ENCODE measurements at places on chromosomes 5 and 9. TPM values are rescaled to one million over a fixed set of nuclear protein-coding genes. Genes with fewer than 3 reads are reported as not detected.

DNA sequence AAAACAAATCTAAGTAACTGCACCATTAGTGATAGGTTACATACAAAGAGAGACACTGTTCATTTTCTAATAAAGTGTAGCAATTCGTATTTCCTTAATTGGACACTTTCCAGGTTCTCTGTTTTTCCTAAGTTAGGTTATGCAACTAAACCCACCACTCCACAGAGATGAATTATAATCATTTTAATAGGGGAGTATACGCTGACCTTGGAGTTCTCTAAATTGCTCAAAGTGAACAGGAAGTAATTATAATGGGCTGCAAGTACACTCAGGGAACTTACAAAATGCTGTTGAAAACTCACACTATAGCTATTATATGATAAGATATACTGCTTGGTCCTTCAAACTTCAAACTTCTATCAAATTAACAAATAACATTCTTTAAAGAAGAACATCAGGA is 18.2 kb upstream of the ADCY2 start:
- no peak for DNase-seq

DNA sequence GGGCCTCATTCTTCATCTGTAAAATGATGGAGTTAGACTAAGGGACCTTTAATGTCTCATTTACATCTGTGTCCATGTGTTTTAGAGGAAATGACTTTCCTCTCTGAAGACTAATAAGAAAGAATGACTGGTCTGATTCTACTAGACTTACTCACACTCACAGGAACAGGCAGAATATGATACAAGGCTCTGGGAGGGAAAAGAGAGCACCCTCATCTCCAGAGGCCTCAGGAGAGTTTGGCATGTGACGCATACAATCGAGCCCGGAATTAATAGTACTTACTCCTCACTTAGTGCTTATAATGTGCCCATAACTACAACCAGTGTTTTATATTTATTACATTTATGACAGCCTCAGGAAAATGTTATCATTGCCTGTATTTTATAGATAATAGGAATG is 608.7 kb downstream of the KCTD16 start:
- DNase-seq = no peak

- no peak for DNase-seq
Observed at GRCh38 chr5:39379693-39380092, 15.4 kb upstream of the C9 start.

DNA sequence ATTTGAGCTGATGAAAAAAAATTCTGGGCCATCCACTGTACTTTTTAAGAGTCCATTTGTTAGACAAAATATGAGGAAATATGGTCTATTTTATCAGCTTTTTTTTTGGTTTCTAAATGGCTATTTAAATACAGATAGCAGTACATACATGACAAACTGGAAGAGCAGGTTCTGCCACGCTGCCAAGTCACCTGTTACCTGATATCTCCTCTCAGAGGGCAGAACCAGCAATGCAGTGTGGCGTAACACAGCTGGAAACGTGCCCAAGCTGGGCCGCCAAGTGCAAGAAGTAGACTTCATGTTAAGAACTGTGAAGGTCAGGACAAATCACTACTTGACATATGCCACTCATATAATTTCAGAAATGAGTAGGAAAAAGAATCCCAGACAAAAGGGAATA is 8.1 kb downstream of the MCIDAS start:
- DNase-seq = no peak

DNA sequence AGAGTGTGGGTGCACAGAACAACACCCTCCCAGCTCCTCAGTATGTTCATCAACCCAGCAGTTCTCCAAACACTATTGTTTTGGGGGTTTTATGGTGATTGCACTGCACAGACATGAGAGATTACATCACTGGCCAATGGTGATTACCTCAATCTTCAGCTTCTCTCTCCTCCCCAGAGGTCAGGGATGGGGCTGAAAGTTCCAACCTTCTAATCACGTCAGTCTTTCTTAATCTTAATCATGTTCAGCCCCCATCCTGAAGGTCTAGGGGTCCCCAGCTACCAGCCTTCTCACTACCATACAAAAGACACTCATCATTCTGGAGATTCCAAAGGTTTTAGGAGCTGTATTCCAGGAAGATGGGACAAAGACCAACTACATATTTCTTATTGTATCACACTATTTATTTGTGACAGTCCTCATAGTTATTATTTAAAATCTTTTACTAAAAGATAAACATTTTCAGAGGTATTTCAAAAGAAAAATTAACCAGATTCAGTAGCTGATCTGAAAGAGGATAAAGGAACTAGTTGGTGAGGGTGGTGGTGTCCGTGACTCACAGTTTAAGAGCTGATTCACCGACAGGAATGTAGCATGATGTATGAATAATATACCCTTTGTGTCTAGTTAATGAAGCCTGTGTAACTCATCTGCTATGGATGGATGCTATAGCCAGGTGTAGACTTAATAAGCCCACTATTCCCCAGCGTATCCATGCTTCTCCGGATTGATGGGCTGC is 35.6 kb downstream of the RASEF start:
- DNase-seq = no peak

GRCh38 chr5:111517853-111518501 is 5.6 kb upstream of the STARD4 start:
- no peak for DNase-seq

DNA sequence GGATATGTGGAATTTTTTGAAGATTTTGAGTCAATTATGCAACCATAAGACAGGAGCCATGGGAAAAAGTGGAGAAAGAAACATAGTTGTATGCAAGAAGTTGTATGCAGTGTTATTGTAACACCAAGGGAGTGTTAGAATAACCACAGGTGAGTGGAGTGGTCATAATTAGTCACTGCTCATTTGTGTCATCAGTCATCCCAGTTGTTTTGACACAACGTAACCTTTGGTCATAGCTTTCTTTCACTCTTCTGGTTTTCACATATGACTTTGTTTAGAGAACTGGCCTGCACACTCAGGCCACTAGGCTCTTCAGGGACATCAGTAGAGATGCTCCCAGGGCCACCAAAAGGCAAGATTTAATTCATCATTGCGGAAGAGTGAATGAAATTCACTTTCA is 158.7 kb upstream of the HMHB1 start:
- no peak for DNase-seq

- DNase-seq = no peak
Observed at GRCh38 chr5:73796164-73797131, 170.5 kb downstream of the ARHGEF28 start.

- no peak for DNase-seq
Observed at GRCh38 chr5:17378346-17378997, 119.6 kb upstream of the TAF11L2 start.

DNA sequence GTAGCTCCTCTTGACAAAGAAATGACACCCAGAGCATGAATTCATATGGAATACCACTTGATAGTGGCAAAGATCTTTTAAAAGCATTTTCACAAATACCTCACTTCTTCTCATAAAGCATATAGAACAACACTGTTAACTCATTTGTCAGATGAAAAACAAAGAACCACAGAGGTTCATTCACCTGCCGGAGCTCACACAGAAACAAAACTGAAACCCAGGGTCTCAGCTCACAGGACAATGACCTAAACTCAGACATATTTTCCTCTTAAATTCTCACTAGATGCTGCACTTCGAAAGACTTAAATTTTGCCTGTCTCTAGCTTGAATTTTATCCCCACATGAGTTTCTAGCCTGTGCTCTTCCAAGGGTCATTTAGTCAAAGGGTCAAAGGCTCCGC is 339.0 kb downstream of the KCNN2 start:
- no peak for DNase-seq

GRCh38 chr9:135478829-135479468 is 633 bp upstream of the PPP1R26 start:
- peak; percentile 51 for DNase-seq

DNA sequence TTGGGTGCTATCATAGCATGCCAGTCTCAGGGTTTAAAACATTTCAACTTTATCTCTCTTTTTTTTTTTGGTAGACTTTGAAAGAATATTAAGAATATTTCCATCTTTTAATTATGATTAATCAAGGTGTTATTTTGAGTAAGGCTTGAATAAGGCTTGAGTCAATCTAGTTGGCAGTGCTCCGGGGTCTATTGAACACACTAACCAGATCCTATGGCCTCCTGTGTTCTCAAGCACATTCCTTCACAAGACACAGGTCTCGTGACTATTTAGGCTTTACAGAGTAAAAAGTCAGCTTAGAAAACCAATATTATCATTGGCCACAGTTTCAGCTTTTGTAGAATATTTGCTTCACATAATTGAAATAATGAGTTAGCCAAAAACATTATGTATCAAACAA is 151.2 kb downstream of the ARHGEF28 start:
- no peak for DNase-seq

DNA sequence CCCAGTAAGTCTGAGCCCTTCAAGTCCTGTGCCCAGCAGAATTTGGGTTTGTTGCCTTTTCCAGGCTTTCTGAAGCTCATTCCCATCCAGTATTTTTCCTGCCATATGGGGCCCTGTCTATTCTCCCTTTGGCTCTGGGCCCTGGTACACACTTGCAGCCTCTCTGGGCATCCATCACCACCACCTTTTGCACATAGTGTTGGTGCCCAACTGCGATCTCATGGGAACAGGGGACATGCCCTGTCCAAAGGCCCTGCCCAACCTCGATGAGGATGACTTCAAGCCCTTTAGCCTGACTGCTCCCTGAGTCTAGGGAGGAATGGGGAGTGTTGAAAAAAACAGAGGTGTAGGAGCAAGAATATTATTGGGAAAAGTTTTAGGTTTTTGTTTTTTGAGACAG is 11.5 kb downstream of the RGS3 start:
- no peak for DNase-seq

DNA sequence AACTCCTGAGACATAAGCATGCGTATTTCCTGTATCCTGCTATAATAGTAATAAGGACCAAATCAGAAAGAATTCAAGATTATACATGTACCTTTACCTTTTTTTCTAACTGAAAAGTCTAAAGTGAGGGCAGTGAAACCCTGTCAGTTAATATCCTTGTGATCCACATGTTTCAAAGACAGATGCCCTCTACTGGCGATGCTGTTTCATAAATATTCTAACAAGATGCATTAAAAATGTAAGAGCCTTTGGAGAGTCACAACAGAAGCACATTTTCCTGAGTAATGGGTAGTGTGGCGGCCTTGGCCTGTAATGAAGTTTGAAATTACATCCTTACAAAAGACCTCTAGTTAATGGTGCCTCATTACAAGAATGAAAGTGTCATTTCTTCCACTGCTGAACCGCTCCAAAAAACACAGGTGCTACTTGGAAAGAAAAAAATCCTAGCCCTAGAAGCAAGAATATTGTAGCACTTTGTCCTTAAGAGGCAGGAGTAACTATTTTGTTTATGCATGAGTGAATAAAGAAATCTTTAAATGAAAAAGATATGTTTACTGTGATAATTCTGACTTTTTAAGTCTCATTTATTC is 232.6 kb downstream of the EPB41L4A start:
- peak; percentile 68 for DNase-seq

GRCh38 chr9:114386361-114386885 is 1.4 kb downstream of the AKNA start:
- DNase-seq = no peak

GRCh38 chr5:91264311-91265051 is 118.6 kb downstream of the ARRDC3 start:
- DNase-seq = no peak

DNA sequence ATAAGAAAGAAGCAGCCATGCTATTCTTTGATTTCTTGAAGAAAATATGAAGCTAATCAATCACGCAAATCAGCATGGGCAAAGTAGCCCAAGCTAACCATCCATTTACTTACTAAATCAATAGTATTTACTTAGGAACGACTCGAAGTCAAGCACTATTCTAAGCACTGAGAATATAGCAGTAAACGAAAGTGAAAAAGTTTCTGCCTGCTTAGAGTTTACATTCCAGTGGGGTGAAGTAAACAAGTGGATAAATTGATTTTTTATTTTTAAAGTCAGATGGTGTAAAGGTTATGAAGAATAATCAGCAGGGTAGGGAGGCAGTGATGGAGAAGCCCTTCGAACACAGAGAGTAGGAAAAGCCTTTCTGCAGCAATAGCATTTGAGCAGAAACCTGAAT is 5.5 kb downstream of the TSTD2 start:
- no peak for DNase-seq

DNA sequence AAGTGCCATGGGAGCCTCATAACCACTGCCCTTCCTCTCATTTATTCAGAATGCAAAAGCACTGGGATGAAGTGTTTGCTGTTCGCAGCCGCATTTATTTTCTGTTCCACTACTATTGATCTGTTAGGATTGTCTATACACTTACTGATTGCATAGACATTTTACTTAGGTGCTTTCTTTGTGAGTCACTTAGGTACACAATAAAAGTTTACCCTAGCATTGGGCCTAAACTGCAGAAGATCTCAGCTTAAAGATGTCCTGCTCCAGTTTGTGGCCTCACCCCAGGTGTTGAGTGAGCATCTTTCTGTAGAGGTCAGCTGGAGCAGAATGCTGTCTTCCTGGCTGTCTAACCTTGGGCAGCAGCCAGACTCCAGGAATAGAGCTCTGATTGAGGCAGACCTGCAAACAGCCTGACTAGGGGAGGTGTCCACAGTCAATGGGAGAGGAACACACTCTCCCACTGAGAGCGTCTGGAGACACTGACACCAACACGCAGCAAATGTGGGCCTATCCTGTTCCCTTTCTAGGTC is 54.0 kb downstream of the GPR21 start:
- DNase-seq = no peak

DNA sequence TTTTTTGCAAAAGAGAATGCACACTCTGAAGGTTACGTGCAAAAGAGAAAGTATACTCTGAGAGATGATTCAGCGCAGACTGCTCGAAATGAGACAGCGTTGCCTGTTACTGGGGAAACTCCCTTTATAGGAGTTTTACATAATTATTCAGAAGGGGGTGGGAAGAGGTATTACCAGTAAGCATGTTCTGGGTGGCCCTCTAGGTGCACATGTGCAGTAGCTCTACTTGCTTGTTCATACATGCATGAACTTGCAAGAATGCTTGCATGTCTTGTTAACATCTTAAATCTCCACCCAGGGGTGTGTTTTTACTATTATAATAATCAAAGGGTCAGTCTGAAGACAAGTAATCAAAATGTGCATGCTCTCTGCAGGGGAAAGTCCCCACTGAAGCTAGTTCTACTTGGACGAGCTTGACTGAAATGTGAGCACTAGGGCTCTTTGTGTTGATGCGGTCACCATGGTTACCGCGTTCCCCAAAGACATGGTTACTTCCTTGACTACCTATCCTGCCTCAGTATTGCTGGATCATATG is 75.5 kb downstream of the SGCD start:
- peak; percentile 6 for DNase-seq

DNA sequence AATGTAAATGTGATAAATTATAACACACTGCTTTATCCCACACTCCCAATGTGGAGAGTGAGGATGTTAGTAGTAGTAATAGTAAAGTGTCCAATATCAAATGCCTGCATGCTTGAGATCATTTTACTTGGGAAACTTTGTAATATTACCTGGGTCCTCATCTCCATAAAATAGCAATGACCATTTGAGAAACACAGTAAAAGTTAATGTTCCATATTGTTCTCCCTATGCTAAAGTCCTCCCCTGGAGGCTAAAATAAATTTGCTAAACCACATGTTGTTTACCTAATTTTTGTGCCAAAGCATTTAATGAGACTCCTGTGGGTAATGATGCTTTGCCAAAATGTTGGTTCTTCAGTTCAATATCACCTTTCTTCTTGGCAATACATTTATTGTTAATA is 291.2 kb downstream of the CDH10 start:
- no peak for DNase-seq

DMRTA1 gene
- total RNA-seq = under 0.01 TPM

PCDHGA12 gene
- 2.2 TPM for total RNA-seq

WNT8A gene
- 1.1 TPM for total RNA-seq

FSD1L gene
- total RNA-seq = 1.6 TPM

OR1J2 gene
- total RNA-seq = 0.27 TPM

MAPKAP1 gene
- 52.2 TPM for total RNA-seq

KCNN2 gene
- under 0.01 TPM for total RNA-seq

CARD9 gene
- total RNA-seq = 23.4 TPM

PPP2R2B gene
- total RNA-seq = 1.6 TPM

Data from hematopoietic multipotent progenitor cell (in vitro differentiated cells).